ENCODE measurements at places on chromosomes 2 and 18.

- no peak for DNase-seq
These were observed 64.7 kb upstream of the RAB6C start for GRCh38 chr2:129914538-129915302.

DNA sequence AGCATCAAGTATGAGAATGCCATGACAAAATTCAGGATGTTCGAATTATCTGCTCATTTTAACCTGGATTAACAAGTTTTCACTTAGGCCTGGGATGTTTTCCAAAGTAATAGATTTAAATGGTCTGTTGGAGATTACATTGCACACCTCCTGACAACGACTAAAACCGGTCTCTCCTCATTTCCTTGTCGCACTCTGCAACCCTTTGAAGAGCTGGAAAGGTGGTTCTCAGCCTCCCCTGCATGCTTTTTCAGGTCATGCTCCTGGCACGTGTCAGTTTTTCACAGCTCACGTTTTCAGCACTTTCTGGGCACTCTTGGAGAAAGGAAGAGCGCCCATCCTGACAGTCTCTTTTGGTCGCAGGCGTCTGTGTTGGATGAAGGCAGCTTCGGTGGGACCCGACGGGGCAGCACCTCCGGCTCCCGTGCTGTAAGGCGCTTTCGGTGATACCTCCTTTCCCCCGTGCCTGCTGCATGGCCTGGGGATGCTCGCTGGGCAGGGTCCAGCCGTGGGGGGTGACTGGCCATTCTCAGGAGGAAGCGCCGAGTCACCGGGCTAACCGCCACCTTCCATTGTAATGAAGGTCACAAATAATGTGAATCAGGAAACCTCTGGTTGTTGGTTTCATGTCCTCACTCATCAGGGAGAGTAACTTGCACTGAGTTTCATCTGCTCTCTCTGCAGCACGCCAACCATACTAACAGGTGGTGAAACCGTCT lies 63.5 kb upstream of the RBM44 start:
- DNase-seq: no peak

- no peak for DNase-seq
These were observed 321.1 kb downstream of the SATB2 start for GRCh38 chr2:199136681-199137080.

GRCh38 chr2:209614690-209615369 lies 156.8 kb upstream of the UNC80 start:
- no peak for DNase-seq

- DNase-seq: no peak
These were observed 21.4 kb downstream of the MGAT4A start for GRCh38 chr2:98709535-98709934.

DNA sequence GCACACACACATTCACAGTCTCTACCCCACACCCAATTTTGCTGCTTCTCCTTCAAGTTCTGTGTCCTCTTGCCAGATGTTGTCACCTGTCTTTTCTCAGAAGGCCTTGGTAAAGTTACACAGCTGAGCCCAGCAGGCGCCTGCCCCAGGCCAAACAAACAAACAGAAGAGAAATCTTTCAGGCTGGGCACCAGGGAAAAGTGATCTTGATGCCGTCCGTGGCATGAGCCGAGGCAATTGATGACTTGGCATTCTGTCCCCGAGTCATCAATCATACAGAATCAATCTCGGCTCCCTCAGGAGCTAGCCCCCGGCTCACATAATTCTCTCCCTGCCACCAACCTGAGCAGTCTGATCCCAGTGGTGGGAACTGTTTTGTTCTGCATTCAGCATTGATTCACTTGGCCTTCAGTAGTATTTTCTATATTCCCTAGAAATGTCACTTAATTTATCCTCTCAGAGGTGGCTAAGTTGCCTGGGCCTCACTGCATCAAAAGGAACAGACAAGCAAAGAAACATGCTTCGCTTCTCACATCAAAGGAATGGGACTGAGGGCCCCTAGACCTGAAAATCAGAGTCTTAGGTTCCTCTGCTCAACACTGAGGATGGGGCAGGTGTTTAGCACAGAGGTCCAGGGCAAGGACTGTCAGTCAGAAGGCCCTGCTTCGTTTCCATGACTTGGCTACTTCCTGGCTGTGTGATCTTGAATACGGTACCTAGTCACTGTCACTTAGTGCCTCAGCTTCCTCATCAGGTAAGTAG lies 278.8 kb upstream of the CELF4 start:
- DNase-seq: no peak

- no peak for DNase-seq
These were observed 165.3 kb downstream of the THADA start for GRCh38 chr2:43430489-43430888.

GRCh38 chr2:209499069-209499468 lies 75.2 kb downstream of the MAP2 start:
- no peak for DNase-seq

GRCh38 chr2:43178602-43179542 lies 47.5 kb downstream of the ZFP36L2 start:
- no peak for DNase-seq

DNA sequence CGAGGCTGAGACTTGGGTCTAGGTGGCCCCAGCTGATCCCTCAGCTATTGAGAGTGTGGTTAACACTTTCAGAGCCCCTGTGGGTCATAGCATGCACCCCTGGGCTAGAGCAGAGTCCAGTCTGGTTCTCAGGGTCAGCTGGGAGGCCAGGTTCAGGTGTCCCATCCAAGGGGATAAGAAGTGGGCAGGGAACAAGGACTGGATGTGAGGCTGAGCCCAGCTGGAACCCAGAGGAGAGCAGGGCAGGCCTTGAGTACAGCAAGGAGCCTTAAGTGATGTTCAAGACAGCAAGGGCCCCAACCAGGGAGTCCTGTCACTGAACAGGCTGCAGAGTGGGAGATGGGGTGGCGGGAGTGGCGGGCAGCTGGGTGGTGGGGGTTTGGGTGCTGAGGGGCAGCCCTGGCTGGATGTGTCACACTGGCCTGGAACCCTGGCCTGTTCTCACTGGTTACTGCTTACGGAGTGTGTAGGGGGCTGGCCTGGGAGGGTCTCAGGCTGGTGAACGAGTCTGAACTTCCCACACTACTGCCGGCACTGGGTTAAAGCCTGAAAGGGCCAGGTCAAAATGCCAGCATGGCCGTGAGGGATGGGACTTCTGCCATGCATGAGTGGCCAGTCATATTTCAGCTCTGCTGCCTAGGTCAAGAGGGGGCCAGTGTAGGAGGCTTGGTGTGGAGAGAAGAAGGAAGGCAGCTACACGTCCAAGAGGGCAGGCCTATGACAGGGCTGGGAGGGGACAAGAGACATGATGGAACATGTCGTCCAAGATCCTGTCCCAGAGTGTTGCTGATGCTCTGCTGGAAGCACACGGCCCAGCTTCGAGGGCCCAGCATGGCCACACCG lies 13.6 kb downstream of the TMEM185B start:
- no peak for DNase-seq

DNA sequence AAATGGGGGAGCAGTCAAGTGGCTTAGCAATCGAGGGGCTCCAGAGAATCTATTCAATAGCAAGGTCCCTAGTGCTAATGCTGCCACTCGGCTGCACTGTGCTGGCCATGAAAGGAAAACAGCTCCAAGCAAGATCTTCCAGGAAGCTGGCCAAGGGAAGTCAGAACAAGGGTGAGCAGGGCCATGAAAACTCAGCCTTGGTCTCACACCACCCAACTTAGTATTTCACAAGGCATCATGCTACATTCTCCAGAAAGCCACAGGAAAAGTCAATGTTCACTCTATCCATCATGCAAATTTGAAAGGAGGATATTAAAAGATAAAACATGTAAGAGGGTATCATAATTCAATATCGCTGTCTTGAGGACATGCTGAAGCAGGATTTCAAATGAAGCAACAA lies 35.7 kb downstream of the NRP2 start:
- DNase-seq: no peak

GRCh38 chr2:178949584-178949983 lies 100.4 kb downstream of the CCDC141 start:
- no peak for DNase-seq

DNA sequence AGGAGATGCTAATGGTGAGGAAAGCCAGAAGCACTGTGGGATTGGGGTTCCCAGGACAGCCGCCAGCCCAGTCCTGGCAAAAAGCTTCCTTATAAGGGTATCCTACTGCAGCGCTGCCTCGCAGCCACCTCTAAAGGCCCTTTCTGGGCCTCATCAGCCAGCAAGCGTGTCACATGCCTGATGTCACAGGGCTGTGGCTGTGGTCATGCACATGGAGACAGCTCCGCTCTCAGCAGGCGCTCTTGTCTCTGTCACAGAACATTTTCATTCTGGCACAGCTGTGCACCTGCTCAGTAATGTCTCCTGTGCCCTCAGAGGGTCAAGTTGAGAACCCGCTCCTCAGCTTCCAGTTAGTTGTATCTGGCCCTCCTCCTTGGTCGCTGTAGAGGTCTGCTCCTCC lies 17.7 kb upstream of the MAL start:
- DNase-seq: no peak

GRCh38 chr2:240636563-240637115 lies 11.4 kb downstream of the GPR35 start:
- DNase-seq: no peak

DNA sequence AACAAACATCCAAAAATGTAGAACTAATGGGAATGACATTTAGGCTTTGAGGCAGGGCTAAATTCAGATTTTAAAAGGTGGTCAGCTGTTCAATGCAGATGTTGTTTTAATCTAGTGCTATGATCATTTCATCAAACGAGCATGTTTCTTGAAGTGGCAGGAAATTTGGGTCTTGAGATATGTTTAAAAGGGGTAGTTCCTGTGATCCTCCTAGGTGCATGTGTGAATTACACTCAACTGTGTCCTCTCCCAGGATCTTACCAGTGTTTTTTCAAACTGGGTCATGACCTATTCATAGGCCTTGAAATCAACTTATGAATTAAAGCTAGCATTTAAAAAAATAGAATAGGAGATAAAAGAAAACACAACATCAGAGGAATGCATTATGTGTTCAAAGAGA lies 57.4 kb upstream of the ACMSD start:
- no peak for DNase-seq

- DNase-seq: no peak
These were observed 30.6 kb downstream of the ITSN2 start for GRCh38 chr2:24329700-24330099.

DNA sequence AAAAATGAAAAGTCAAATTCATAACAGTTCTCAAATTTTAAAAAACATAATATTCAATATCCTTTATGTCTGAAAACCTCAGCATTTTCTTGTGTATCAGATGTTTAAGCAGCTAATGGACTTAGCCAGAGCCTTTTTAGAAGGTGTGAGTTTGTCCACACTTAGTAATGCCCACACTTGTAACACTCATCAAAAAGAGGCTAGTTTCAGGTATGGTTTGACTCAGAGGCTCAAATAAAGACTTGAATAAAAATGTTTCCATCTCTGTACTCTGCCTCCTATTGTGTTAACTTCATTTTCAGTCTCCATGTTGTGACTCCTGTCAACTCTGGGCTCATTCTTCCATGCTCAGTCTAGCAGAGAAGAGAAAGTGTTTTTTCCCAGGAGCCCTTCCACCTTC lies 311.6 kb downstream of the IRS1 start:
- no peak for DNase-seq

DNA sequence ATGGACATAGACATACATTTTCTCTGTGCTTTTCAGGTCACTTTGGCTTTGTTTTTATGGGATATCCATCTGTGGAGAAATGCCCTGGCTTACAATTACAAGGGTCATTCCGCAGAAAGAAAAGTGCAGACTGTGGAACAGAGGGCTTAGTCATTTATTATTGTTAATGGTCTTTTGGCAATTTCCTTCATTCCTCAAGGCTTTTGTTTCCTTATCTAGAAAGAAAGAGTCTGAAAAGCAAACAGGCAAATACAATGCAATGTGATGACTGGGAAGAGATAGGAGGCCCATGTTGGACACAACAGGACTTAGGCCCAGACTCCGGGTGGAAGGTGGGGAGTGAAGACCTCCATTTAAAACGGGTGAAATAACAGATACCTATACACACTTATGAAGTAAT lies 129.5 kb upstream of the CAVIN2 start:
- no peak for DNase-seq

DNA sequence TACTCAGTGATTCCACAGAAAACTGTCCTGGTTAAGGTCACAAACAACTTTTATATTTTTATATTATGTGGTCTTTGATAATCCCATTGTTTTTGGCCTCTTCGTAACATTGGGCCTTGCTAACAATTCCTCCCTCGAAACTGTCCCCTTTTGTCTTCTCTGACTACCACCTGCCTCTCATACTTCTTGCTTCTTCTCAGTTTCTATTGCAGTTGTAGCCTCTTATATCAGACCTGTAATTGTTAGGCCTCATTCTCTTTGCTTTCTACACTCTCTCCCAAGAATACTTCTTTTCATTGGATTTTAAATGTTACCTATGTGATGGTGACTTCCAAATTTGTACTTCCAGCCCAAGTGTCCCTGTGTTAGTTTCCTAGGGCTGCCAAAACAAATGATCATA lies 44.7 kb downstream of the MC4R start:
- no peak for DNase-seq

DNA sequence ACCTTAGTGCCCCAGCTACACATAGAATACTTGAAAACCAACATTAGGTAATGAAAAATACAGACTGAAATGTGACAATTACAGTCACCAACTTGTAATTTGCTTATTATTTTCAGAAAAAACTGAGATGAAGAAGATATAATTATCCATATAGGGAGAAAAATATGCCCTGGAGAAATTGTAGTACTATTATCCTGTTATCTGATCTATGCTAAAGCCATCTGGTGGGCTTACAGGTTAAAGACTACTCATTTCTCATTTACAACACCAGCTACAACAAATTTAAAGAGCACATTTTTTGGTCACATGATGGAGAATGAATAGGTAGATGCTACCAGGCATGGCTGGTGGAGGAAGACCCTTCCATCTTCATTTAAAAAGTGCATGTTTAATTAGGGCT lies 79.6 kb upstream of the NYAP2 start:
- no peak for DNase-seq

DNA sequence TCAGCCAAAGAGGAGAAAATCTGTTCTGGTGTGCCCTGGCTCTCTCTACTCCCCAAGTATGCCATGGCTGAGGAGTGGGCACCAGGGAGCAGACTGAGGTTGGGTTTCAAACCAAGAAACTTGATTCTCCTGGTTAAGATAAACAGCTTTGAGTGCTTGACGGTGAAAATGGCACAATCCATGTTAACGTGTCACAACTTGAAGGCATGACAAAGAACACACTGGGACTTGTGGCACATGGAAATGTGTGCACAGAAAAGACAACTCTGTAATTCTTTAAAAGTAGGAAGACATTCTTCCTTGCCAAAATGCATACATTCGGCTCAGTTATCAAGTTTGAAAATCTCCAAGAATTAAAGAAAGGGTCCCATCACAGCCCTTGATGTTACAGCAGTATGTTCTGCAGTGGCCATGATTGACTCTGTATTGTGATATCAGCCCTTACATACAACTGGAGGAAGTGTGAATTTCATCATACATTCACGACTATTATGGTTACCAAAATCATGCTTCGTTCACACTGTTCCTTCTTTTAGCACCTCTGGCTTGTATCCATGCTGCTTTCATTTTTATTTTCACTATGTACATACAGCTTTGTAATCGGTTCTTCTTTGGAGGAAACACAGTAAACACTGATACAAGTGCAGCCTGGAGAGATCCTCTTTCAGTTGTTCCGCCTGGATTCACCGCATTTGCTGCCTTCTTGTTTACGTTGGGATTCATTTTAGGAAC lies 15.6 kb upstream of the ACTG2 start:
- no peak for DNase-seq
